ENCODE measurements at places on chromosomes 4 and X. TPM values are rescaled to one million over a fixed set of nuclear protein-coding genes. Genes with fewer than 3 reads are reported as not detected.

Gene PDE6B
- 17.3 TPM for total RNA-seq

GRCh38 chr4:113122066-113122465 lies 72.6 kb downstream of the ANK2 start:
- H3K4me3 ChIP-seq: no peak overlapping the region
- no peaks in the 10 kb centered on the region for H3K27me3 ChIP-seq
- H3K4me1 ChIP-seq: no peaks in the 10 kb centered on the region
- DNase-seq: no peak
- H3K27ac ChIP-seq: no peak overlapping the region

GRCh38 chr4:150327262-150327780 lies 249.1 kb downstream of the DCLK2 start:
- H3K4me1 ChIP-seq: peaks cover 3% of the 10 kb centered on the region
- H3K27ac ChIP-seq: no peak overlapping the region
- no peaks in the 10 kb centered on the region for H3K36me3 ChIP-seq
- H3K27me3 ChIP-seq: no peaks in the 10 kb centered on the region
- no peak overlapping the region for H3K4me3 ChIP-seq

DNA sequence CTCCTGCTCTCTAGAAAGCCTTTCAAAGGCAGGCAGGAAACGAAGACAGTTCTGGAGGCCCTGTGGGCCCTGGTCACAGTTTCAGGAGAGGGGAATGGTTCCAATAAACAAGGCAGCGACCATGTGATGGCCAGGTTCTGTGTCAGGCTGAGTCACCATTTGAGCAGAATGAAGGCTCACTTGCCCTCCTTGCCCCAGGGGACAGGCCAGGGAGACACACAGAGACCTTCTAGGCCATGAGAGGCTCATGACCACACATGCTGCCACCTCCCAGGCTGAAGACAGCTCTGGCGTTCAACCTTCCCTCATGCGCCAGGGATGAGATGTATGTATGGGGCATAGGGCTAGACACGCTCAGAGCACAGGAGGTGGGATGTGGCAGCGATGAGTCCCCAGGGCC lies 22.9 kb upstream of the TRIM2 start:
- no peaks in the 10 kb centered on the region for H3K27me3 ChIP-seq
- H3K4me1 ChIP-seq: no peaks in the 10 kb centered on the region
- no peak overlapping the region for H3K27ac ChIP-seq
- no peak overlapping the region for H3K4me3 ChIP-seq
- H3K36me3 ChIP-seq: no peaks in the 10 kb centered on the region

GRCh38 chrX:21666679-21667078 lies 8.5 kb upstream of the KLHL34 start:
- no peak for DNase-seq
- no peaks in the 10 kb centered on the region for H3K4me1 ChIP-seq
- H3K27ac ChIP-seq: no peak overlapping the region
- H3K27me3 ChIP-seq: no peaks in the 10 kb centered on the region
- H3K36me3 ChIP-seq: no peaks in the 10 kb centered on the region

DNA sequence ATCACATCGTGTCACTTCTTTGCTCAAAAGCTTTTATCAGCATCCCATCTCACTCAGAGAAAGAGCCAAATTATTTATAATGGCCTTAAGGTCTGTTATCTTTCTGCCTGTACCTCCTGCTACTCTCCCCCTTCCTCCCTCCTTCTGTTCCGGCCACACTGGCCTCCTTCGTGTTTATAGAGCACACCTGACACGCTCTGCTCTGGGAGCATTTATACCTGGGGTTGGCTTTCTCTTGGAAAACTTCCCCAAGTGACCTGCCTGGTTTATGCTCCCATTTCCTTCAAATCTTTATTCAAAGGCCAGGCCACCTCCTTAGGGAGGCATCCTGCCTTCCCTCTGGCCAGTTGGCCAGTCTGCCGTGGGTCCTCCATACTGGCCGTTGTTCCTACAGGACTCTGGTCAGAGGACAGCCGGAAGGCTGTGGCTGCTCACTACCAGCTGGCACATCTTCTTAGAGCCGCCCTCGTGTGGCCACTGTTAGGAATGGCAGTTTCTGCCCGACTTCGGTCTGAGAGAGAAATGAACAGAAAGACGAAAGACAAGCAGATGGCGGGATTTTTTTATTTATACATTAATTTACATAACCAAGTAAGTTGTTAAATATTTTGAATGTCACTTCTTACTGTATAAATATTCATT lies 80.2 kb upstream of the CBLL2 start:
- no peaks in the 10 kb centered on the region for H3K4me1 ChIP-seq
- H3K36me3 ChIP-seq: no peaks in the 10 kb centered on the region
- H3K4me3 ChIP-seq: no peak overlapping the region
- DNase-seq: peak; percentile 75

GRCh38 chr4:121726642-121727268 lies 30.0 kb upstream of the ANXA5 start:
- no peak overlapping the region for H3K27ac ChIP-seq
- H3K36me3 ChIP-seq: no peaks in the 10 kb centered on the region
- H3K4me3 ChIP-seq: no peak overlapping the region
- H3K27me3 ChIP-seq: no peaks in the 10 kb centered on the region
- H3K4me1 ChIP-seq: no peaks in the 10 kb centered on the region

GRCh38 chrX:103092942-103093341 lies at the start of gene NXF3:
NXF3 (minus strand) TSS chrX:103093143; CDS start chrX:103093023, 120 bp downstream.
- H3K4me3 ChIP-seq: no peak within 1 kb of the TSS
- H3K36me3 ChIP-seq: no peaks in the 10 kb centered on the region
- no peak within 1 kb of the TSS for H3K27ac ChIP-seq
- no peaks in the 10 kb centered on the region for H3K27me3 ChIP-seq
- no peak for DNase-seq
- H3K4me1 ChIP-seq: no peaks in the 10 kb centered on the region

DNA sequence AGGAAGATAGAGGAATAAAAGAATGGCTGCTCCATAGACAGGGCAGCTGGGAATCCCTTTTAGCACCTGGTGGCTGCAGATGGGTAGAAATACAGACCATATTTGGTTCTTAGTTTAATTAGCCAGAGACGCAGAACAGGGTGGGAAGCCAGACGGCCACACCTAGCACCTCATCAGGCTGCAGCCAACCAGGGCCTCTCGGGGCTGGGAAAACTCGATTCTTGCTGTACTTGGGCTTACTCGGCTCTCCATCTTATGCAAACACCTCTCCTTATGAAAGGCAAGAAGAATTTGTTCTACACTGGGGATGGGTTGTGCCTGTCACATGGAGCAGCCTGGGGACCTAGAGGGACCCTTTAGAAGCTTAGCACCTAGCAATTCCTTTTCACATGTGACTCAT lies 19.7 kb downstream of the IRAK1 start:
- no peak overlapping the region for H3K4me3 ChIP-seq
- no peaks in the 10 kb centered on the region for H3K4me1 ChIP-seq
- DNase-seq: no peak
- H3K27ac ChIP-seq: no peak overlapping the region

Gene NPNT
- total RNA-seq: 198 TPM

Gene DGAT2L6
- total RNA-seq: not detected

DNA sequence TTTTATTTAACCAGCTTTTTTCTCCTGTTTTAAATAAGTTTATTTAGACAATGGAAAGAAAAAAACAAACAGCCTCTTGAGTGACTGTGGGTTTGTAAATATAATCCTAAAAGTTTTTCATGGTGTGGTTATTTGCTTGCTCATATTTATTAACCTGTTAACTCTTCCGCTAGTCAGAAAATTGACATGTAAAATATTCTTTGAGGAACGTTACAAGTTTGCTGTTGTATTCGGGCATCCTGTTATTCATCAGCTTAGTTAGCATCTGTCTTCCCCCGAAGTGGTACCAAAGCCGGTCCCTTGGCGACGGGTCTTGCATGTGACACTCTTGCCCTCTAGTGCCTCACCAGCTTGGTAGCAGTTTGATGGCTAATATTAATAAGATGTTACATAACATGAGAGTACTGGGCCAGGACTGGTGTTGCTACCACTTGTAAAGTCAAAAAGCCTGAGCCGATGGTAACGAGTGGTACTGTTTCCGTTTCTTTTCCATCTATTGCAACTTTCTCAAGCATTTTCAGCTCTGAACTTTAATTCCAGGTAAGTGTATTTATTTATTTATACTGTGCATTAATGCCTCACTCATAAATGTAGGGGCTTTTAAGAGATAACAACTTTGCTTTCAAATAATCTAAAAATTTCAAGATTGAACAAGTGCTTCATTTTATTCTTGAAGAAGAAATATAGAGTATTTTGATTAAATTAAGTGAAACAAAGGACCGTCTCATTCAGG lies at the start of gene NDST3:
TSS of gene NDST3 (plus strand) at position 434 of the 733 bp plus-strand sequence. CDS start 19,425 bp downstream, outside the sequence.
- H3K27me3 ChIP-seq: peaks cover 28% of the 10 kb centered on the region
- H3K4me1 ChIP-seq: peaks cover 3% of the 10 kb centered on the region
- DNase-seq: peak; percentile 79
- peak within 1 kb of the TSS; percentile 58 for H3K4me3 ChIP-seq

Gene MAGEA3
- total RNA-seq: not detected

DNA sequence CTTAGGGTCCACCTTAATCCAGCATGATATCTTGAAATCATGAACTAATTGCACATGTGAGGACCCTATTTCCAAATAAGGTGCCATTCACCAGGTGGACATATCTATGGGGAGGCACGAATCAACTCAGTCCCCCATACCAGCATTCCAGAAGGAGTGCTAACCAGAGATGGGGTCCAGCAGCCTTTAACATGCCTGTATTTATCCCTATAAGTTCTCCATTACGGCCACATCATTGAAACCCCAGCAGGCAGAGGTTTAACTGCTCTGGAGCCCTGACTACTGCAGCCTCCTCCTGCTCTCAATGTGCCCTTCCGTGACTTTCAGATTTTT lies 3.2 kb upstream of the ASMTL start:
- no peaks in the 10 kb centered on the region for H3K27me3 ChIP-seq
- H3K27ac ChIP-seq: no peak overlapping the region
- DNase-seq: no peak
- H3K4me3 ChIP-seq: no peak overlapping the region

Gene UCHL1
- 156 TPM for total RNA-seq

GRCh38 chr4:98421111-98421510 lies 159.9 kb downstream of the RAP1GDS1 start:
- no peak for DNase-seq
- H3K27me3 ChIP-seq: no peaks in the 10 kb centered on the region
- H3K36me3 ChIP-seq: no peaks in the 10 kb centered on the region
- H3K27ac ChIP-seq: no peak overlapping the region
- no peak overlapping the region for H3K4me3 ChIP-seq

DNA sequence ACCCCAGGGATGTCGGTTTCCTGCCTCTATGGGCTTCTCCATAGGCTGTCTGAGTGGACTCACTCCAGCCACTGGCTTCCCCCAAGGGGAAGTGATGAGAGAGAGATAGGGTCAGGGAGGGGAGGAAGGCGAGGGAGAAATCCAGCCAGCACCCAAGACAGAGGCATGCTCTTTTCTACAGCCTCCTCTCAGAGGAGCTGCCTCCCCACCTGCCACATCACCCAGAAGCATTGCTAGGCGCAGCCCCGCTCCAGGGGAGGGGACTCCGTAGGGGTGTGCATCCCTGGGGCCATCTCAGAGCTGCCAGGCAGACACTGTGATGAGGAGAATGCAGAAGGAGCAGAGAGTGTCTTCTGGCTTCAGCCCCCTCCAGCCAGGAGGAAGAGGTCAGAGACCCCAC lies 109.5 kb upstream of the NKX1-1 start:
- no peak overlapping the region for H3K4me3 ChIP-seq
- H3K36me3 ChIP-seq: no peaks in the 10 kb centered on the region
- no peak for DNase-seq
- H3K27ac ChIP-seq: no peak overlapping the region
- no peaks in the 10 kb centered on the region for H3K4me1 ChIP-seq
- H3K27me3 ChIP-seq: no peaks in the 10 kb centered on the region

DNA sequence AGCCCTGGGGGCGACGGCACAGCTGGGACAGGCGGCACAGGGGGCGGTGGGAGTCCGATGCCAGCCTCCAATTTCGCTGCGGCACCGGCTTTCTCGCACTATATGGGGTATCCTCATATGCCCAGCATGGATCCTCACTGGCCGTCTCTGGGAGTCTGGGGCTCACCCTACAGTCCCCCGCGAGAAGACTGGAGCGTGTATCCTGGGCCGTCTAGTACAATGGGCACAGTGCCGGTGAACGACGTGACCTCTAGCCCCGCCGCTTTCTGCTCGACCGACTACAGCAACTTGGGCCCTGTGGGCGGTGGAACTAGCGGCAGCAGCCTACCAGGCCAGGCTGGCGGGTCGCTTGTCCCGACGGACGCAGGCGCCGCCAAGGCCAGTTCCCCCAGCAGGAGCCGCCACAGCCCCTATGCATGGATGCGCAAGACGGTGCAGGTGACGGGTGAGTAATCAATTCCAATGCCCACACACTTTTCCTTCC lies 500 bp downstream of the CDX4 start:
- DNase-seq: no peak
- H3K4me3 ChIP-seq: no peak overlapping the region

GRCh38 chrX:12946838-12947544 lies 27.9 kb upstream of the TMSB4X start:
- peak; percentile 88 for DNase-seq
- H3K4me3 ChIP-seq: no peak overlapping the region
- H3K36me3 ChIP-seq: no peaks in the 10 kb centered on the region
- peak overlapping the region; percentile 92 for H3K27ac ChIP-seq
- H3K4me1 ChIP-seq: peaks cover 31% of the 10 kb centered on the region
- H3K27me3 ChIP-seq: no peaks in the 10 kb centered on the region

DNA sequence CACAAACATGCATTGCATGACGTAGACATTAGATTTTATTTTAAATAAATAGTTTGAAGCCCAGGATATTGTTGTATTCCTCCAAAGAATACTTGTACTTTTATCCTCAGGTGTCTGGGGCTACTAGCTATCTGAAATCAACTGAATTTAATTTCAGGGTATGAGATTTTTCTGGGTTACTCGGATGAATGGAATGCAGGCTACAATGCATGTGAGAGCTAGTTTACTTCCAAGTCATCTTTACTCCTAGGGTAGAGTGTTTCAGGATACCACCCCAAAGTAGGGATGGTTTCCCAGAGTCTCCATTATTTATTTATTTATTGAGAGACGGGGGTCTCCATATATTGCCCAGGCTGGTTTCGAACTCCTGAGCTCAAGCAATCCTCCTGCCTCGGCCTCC lies 66.4 kb downstream of the HPRT1 start:
- H3K27ac ChIP-seq: no peak overlapping the region
- H3K36me3 ChIP-seq: no peaks in the 10 kb centered on the region
- no peak overlapping the region for H3K4me3 ChIP-seq
- DNase-seq: no peak
- H3K4me1 ChIP-seq: no peaks in the 10 kb centered on the region
- H3K27me3 ChIP-seq: no peaks in the 10 kb centered on the region

Gene COL4A6
- total RNA-seq: 12.9 TPM

Gene PAGE4
- total RNA-seq: not detected

GRCh38 chrX:758917-759316 lies 128.3 kb downstream of the SHOX start:
- no peak for DNase-seq
- no peak overlapping the region for H3K4me3 ChIP-seq
- no peak overlapping the region for H3K27ac ChIP-seq
- H3K4me1 ChIP-seq: no peaks in the 10 kb centered on the region

GRCh38 chr4:54566608-54567007 lies 91.1 kb upstream of the KIT start:
- H3K36me3 ChIP-seq: no peaks in the 10 kb centered on the region
- DNase-seq: no peak
- no peak overlapping the region for H3K27ac ChIP-seq
- peaks cover 8% of the 10 kb centered on the region for H3K4me1 ChIP-seq
- no peaks in the 10 kb centered on the region for H3K27me3 ChIP-seq

- peak; percentile 24 for DNase-seq
- no peaks in the 10 kb centered on the region for H3K27me3 ChIP-seq
- H3K4me3 ChIP-seq: no peak overlapping the region
- no peaks in the 10 kb centered on the region for H3K36me3 ChIP-seq
- no peak overlapping the region for H3K27ac ChIP-seq
Measured at GRCh38 chr4:120769227-120769626, 153.3 kb downstream of the PRDM5 start.

Gene HPSE
- total RNA-seq: 1.7 TPM

Gene AMBN
- total RNA-seq: not detected

GRCh38 chr4:4595252-4595651 lies 53.4 kb upstream of the STX18 start:
- no peaks in the 10 kb centered on the region for H3K36me3 ChIP-seq
- no peaks in the 10 kb centered on the region for H3K4me1 ChIP-seq
- DNase-seq: no peak
- no peak overlapping the region for H3K4me3 ChIP-seq
- H3K27ac ChIP-seq: no peak overlapping the region

Gene GAGE12E
- not detected for total RNA-seq
